ENCODE measurements at places on chromosomes 3 and 15. TPM values are rescaled to one million over a fixed set of nuclear protein-coding genes. Genes with fewer than 3 reads are reported as not detected.
A peak's percentile ranks its signal among the peaks of the same experiment; 100 is the strongest.

SPATA12 gene
- not detected for total RNA-seq

FGF12 gene
- total RNA-seq = 1.1 TPM

CPLX3 gene
- not detected for total RNA-seq

AQP9 gene
- total RNA-seq = not detected

DNA sequence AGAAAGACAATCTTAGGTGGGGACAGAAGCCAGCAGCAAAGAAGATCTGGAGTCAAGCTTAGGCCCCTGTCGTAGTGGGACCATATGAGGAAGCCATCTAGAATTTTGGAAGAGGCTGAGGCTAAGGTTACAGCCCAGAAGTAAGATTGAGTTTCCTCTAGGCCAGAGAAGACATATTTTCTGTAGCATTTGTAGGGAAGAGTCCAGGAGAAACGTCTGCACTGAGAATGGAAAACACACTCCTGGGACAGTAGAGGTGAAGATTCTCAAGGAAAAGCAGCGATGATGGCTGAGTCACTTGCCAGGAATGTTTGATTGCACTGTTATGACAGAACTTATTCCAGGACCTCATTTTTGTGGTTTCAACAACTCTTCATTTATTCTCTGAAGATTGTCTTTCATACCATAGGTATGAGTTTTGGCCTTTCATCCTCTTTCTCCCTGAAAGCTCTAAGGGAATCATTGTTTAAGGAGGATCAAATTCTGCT lies 107.2 kb downstream of the GTPBP8 start:
- H3K27ac ChIP-seq = no peak overlapping the region
- H3K27me3 ChIP-seq = no peaks in the 10 kb centered on the region
- H3K36me3 ChIP-seq = no peaks in the 10 kb centered on the region
- H3K4me3 ChIP-seq = no peak overlapping the region
- no peaks in the 10 kb centered on the region for H3K4me1 ChIP-seq

DNA sequence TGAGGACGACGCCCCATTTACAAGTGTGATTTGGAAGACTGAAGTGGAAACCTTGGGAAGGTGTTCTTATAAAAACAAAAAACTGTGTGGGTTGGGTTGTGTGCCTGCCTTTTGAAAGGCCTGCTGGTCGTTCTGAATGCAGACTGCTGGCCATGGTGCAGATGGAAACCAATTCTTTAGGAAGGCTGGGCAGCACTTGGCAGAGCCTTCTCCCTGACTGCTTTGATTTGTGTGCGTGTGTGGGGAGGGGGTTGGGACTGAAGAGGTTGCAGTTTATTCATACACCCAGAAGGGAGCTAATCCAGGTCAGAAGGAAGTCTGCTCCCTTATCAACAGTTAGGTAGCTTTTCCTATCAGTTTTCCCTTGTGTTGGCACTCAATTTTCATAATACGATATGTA lies 288.7 kb downstream of the SOX2 start:
- no peak overlapping the region for H3K27ac ChIP-seq
- no peak overlapping the region for H3K4me3 ChIP-seq
- DNase-seq = no peak
- no peaks in the 10 kb centered on the region for H3K27me3 ChIP-seq
- no peaks in the 10 kb centered on the region for H3K4me1 ChIP-seq

DNA sequence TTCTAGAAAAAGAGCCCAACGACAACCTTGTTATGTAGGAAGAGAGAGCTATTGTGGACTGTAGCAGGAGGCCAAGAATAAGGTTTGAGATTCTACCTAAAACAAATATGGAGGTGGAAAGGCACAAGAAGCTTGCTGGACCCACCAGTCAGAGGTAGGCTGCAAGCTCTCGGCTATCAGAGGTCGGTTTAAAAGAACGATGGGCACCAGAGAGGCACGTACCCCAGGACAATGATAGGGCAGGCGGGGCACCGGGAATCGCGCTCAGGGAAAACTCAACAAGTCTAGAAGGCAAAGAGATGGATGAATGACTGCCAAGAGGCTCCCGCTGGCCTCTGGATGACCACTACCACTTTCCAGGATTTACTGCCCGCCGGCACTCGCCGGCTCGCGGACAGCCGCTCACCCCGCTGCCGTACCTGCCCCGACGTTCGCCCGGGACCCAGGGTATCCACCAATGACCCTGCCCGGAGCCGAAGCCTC lies 1.1 kb downstream of the HDGFL3 start:
- H3K36me3 ChIP-seq = no peaks in the 10 kb centered on the region
- peak overlapping the region; percentile 91 for H3K4me3 ChIP-seq
- DNase-seq = no peak
- peaks cover 16% of the 10 kb centered on the region for H3K4me1 ChIP-seq

DNA sequence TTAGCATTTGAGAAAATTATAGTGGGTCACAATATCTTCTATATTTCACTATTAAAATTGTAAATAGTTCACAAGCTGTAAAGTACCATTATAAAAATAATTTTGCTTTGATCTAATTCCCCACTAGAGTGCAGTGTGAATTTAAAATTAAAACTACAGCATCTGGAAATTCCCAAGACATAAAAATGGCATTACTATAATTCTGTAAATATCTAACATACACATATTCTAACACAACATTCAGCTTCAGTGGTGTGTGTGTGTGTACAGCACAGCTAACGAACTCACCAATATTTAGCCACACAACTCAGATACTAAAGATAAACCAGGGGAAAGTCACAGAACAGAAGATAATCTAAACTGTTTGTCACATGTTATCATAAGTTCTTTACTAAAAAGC lies 424.9 kb upstream of the ZNF385D start:
- no peak for DNase-seq
- no peaks in the 10 kb centered on the region for H3K4me1 ChIP-seq
- H3K27me3 ChIP-seq = no peaks in the 10 kb centered on the region
- no peak overlapping the region for H3K4me3 ChIP-seq

DNA sequence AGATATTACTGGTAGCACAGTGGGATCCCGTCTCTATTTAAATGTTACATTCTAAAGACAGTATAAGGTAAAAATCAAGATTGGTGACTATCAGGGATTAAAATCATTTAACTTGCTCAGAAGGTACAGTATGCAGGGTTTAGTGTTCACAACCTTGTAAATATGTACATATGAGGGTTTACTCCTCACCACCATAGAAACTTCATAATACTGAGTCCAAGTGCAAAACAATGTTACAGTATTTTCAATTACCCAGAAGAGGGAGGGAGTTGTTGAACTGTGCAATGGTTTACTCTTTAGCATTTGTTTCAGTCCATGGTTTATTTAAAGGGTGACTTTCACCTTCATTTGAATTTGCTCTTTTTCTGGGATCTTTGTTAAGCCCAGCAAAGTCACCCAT lies 165.1 kb downstream of the ZNF621 start:
- H3K36me3 ChIP-seq = no peaks in the 10 kb centered on the region
- H3K27me3 ChIP-seq = no peaks in the 10 kb centered on the region

GRCh38 chr15:80953953-80954778 lies 35.5 kb downstream of the MESD start:
- no peaks in the 10 kb centered on the region for H3K27me3 ChIP-seq
- no peaks in the 10 kb centered on the region for H3K4me1 ChIP-seq
- peaks cover 5% of the 10 kb centered on the region for H3K36me3 ChIP-seq
- no peak overlapping the region for H3K4me3 ChIP-seq
- DNase-seq = no peak

GRCh38 chr15:82172506-82172905 lies 90.0 kb downstream of the EFL1 start:
- H3K27me3 ChIP-seq = no peaks in the 10 kb centered on the region
- H3K4me3 ChIP-seq = no peak overlapping the region
- no peaks in the 10 kb centered on the region for H3K36me3 ChIP-seq
- H3K27ac ChIP-seq = no peak overlapping the region
- peaks cover 9% of the 10 kb centered on the region for H3K4me1 ChIP-seq
- DNase-seq = no peak

DNA sequence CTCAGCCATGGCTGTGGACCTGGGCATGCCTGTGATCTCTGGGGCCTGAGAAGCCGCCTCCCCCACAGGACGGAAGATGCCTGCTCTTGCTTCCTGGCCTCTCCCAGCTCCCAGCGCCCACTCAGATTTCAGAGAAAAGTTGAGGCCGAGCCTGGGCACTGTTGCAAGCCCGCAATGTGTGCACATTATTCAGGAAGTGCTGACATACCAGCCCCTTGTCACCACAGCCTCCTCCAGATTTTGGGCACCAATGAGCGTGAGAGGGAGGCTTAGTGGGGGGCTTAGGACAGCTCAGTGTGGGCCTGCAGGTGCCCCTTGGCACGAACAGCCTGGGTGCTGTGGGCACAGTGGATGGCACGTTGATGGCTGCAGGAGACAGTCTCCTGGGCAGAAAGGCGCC lies 1400.9 kb upstream of the ALCAM start:
- H3K4me1 ChIP-seq = no peaks in the 10 kb centered on the region
- no peak overlapping the region for H3K4me3 ChIP-seq
- no peak for DNase-seq
- H3K36me3 ChIP-seq = no peaks in the 10 kb centered on the region
- H3K27me3 ChIP-seq = no peaks in the 10 kb centered on the region

- no peaks in the 10 kb centered on the region for H3K36me3 ChIP-seq
- no peak overlapping the region for H3K4me3 ChIP-seq
- no peaks in the 10 kb centered on the region for H3K4me1 ChIP-seq
- no peaks in the 10 kb centered on the region for H3K27me3 ChIP-seq
- H3K27ac ChIP-seq = no peak overlapping the region
Measured at GRCh38 chr3:177626045-177626444, 428.8 kb upstream of the TBL1XR1 start.

- H3K27me3 ChIP-seq = no peaks in the 10 kb centered on the region
- DNase-seq = no peak
- no peaks in the 10 kb centered on the region for H3K36me3 ChIP-seq
- no peak overlapping the region for H3K27ac ChIP-seq
Measured at GRCh38 chr3:721086-721485, 371.7 kb upstream of the CNTN6 start.

DNA sequence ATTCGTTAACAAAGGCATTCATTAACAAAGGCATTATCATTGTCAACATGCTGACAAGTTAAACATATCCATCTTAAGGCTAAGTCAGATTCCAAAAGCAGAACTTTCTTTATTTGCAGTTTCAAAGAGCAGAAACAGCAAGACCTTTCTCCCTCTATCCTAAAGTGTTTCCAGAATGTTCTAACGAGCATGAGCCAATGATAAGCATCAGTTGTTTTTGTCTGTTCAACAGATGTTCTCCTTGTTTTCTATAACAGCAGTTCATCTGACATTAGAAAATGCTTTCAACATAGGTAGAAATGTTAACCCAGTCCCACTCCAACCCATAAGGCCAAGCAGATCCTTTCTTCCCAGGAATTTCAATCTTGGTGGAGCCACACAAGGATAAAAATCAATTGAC lies 77.6 kb upstream of the POMGNT2 start:
- no peak overlapping the region for H3K27ac ChIP-seq
- no peaks in the 10 kb centered on the region for H3K27me3 ChIP-seq

DNA sequence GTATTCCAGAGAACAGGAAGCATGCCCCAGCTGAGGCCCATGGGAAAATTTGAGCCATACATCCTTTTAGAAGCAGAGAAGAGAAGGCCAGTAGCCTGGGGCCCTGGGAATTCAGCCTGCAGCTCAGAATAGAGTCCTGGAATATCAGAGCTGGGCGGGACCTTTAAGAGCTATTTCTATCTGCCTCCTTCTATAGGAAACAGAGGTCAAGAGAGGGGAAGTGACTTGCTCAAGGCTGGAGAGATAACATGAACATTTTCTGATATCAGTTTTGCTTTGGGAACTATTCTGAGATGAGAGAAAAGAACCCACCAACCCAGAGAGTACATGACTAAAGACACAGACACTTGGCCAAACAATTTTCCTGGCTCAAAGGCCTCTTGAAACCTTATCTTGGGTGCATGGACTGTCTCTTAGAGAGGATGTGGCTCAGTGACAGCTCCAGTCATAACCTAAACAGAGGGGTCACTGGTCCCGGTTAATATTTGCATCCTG lies 26.0 kb downstream of the MASP1 start:
- H3K27ac ChIP-seq = peak overlapping the region; percentile 98
- no peak for DNase-seq
- H3K36me3 ChIP-seq = peaks cover 28% of the 10 kb centered on the region
- H3K27me3 ChIP-seq = no peaks in the 10 kb centered on the region
- no peak overlapping the region for H3K4me3 ChIP-seq
- H3K4me1 ChIP-seq = peaks cover 55% of the 10 kb centered on the region
